ENCODE measurements at places on chromosomes 2 and 18.
A peak's percentile ranks its signal among the peaks of the same experiment; 100 is the strongest.

DNA sequence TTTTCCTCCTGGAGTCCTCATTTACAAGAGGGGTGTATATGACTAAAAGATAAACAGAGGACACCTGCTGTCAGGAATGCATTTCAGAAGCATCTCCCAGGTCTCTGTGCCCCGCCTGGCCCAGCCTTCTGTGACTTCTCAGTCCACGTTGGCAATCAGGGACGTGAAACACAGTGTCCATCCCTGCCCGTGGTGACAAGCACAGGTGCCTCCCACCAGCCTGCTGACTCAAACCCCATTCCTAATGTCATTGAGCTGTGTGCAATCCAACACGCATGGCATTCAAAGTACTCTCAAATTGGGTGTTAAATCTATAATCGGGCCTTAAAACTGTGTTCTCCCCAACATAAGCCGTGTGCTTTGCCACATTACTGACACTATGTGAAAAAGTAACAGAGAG, 343.2 kb downstream of the EIPR1 start:
- DNase-seq, result no peak

DNA sequence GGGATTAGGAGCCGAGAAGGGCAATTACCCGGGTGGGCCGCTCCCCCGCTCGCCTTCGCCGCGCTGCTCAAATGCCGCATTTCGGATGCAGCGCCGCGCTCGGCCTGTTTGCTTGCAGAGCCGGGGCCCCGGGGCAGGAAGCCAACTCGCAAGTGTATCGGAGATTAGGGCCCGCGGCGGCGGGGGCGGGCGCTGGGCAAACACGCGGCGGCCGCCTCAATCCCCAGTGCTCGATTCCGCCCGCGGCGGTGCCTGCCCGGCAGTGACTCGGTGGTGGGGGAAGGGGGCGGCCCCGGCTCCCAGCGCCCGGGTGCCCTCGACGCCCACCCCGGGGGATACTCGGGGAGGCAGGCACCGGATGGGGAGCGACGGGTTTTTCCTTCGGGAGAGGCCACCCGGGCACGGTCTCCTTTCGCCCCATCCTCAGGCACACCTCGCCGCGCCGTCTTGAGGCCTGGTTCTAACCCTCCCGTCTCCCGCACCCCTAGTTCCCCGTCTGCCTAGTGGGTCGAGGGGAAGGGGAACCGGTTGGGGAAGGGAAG, 26.6 kb upstream of the NOTO start:
- peak; percentile 69 for DNase-seq

- DNase-seq, result no peak
Observed at GRCh38 chr18:37453752-37454151, 111.8 kb downstream of the CELF4 start.

DNA sequence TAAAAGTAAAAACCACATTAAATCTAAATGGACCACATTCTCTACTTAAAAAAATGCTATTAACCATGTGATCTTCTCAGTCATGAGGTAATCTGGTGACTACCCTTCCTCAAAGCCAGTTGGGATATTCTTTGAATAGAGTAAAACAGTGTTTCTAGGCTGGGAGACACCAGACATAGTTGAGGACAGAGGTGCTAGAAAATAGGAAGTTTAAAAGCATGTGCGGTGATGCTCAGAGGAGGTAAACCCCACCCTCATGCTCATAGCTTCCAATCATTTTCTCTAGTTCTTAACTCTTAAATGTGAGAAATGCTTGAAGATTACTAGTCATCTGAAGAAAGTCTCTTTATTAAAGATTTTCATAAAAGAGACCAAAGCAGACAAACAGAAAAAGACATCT, 30.7 kb upstream of the ELAC1 start:
- DNase-seq, result no peak

GRCh38 chr2:26605999-26606846, 34.9 kb downstream of the CIB4 start:
- DNase-seq, result no peak

GRCh38 chr2:204116159-204116792, 179.7 kb downstream of the ICOS start:
- DNase-seq, result no peak

- no peak for DNase-seq
Observed at GRCh38 chr18:11309172-11309571, 159.8 kb upstream of the PIEZO2 start.

DNA sequence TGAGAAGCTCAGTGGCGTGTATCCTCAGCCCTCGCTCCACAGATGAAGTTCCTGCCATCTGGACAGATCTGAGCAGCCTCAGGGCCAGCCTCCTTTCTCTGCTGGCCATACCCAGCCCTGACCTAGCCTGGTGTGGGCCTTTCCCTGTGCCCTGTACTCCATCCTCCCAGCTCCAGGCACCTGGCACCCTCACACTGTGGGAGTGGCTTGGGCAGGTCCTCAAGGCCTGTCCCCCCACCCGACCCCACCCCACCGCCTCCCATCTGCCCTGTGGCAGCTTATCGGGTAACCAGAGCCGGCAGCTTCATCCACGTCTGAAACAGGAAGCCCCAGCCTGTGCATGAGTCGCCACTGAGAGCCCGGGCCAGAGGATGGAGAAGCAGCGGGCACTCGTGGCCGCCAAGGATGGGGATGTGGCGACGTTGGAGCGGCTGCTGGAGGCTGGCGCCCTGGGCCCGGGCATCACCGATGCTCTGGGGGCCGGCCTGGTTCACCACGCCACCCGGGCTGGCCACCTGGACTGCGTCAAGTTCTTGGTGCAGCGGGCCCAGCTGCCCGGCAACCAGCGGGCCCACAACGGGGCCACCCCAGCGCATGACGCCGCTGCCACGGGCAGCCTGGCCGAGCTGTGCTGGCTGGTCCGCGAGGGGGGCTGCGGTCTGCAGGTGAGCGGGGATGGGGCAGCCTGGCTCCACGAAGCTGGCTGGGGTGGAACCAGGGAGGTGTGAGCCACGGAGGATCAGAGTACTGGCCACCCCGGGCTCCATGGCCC, at the start of gene ESPNL:
Gene ESPNL, plus strand, starts transcription at position 292 of the 772 bp plus-strand sequence. Its CDS starts 80 bp downstream, at position 372.
- no peak for DNase-seq

- no peak for DNase-seq
Observed at GRCh38 chr18:23990474-23991410, 23.8 kb upstream of the TTC39C start.

DNA sequence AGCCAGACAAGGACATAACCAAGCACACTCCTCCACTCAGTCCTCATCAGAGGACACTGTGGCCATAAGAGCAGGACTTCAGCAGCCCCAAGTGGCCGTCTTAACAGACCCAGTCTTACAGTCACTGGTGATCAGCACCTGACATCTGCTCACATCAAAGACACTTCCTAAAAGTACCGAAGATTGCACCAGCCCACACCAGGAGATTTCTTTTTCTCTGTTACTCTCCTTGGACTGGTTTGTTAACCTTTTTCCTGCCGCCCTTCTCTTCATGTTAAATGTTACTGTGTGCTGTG, 44.1 kb downstream of the MRPS5 start:
- DNase-seq, result no peak

DNA sequence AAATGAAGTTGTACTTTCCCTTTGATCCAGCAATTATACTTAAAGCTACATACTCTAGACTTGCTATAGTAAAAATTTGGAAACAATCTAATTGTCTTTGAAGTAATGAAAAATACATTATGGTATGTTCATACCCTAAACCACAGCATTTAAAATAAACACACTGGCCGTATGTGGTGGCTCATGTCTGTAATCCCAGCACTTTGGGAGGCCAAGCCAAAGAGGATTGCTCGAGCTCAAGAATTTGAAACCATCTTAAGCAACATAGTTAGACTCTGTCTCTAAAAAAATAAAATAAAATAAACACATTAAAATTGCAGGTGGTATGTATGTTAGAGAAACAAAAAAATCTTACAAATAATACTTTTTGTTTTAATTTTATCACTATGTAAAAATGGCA, 208.1 kb upstream of the KLHL14 start:
- DNase-seq, result no peak

- DNase-seq, result no peak
Observed at GRCh38 chr2:95289253-95289652, 7.9 kb upstream of the KCNIP3 start.

DNA sequence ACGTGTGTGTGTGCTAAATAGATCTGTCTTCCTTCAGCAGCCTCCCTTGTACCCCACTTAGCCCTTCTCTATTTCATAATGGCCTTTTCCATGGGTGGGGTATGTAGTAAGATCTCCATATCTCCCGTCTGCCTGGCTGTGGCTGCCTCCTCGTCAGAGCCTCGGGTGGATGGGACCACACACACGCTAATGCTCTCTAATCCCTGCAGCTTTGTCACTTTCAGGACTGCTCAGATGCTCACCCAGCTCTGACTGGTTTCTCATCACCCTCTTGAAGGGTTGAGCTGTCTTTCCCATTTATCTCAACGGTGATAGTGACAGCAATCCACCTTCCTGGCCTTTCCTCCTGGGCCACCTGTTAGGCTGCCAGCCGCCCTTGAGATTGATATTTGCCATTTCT, 95.3 kb downstream of the DCC start:
- DNase-seq, result no peak

- no peak for DNase-seq
Observed at GRCh38 chr2:28475088-28475595, 20.7 kb upstream of the PLB1 start.

GRCh38 chr2:3257166-3257565, 120.5 kb downstream of the EIPR1 start:
- no peak for DNase-seq

- DNase-seq, result no peak
Observed at GRCh38 chr2:235707411-235708096, 213.7 kb downstream of the AGAP1 start.

DNA sequence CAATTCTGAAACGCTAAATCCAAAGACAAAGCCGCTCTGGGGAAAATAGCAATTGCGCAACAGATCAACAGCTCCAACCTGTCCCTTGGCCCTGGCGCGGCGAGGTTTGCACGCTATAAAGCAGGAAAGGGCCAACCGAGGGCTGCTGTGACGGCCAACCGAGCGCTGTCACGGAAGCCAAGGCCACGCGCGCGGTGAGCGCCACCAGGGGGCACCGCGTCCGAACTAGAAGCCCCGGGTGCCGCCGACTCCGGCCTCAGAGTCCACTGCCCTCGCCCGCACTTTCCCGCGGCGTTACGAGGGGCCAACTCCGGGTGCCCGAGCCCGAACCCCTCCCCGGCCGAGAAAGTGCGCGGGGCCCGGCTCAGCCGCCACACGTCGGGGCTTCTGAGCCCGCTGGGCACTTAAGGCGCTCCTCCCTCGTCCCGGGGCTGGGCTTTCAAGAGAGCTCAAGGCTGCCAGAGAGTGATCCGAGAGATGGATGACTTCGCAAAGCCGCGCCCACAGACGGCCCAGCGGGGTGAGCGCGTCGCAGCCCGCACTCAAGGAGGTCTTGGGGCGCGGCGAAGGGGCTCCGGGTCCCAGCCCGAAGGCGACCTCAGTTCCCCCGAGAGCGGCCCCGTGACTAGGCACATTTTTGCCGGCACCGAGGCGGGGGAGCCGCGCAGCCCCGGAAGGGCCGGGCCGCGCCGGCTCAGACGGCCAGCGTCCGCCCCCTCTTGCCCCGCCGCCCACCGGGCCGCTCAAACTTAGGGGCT, 897 bp downstream of the NFE2L2 start:
- DNase-seq, result peak; percentile 84

GRCh38 chr18:55462652-55463051, 125.3 kb downstream of the TCF4 start:
- no peak for DNase-seq

- DNase-seq, result no peak
Observed at GRCh38 chr18:35455926-35456763, 41.6 kb downstream of the INO80C start.

DNA sequence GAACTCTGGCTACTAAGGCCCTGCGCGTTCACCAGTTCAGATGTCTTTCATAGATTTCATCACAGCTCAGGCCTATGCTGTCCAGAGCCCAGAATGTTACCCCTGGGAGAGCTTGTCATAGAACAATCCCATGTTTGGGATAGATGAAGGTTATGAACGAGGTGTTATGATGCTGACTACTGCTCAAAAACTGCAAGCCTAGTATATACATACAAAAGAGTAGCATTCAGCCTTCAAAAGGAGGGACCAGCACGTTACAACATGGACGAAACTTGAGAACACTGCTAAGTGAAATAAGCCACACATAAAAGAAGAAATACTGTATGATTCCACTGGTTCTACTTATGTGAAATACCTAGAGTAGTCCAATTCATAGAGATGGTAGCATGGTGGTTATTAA, 401.9 kb downstream of the NBAS start:
- DNase-seq, result no peak

- no peak for DNase-seq
Observed at GRCh38 chr2:178630581-178630980, 150.3 kb downstream of the PLEKHA3 start.

GRCh38 chr2:40097691-40098385, 318.8 kb upstream of the THUMPD2 start:
- DNase-seq, result no peak

DNA sequence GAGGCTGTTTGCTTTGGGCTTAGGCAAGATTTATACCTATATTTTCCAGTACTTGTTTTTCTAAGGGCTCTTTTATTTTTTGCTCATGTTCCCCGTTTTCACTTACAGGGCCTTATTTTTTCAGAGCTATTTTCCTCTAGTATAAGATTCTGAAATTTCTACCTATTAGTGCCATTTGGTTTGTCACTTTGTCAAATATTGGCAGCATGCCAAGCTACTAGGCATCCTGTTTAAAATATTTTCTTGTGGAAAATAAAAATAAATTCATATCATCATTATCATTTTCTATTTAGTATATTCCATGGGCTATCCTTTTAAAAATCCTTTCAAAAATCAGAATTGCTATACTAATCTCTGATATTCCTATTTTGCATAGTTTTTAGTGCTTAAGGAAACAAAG, 64.8 kb upstream of the CHST9 start:
- no peak for DNase-seq

DNA sequence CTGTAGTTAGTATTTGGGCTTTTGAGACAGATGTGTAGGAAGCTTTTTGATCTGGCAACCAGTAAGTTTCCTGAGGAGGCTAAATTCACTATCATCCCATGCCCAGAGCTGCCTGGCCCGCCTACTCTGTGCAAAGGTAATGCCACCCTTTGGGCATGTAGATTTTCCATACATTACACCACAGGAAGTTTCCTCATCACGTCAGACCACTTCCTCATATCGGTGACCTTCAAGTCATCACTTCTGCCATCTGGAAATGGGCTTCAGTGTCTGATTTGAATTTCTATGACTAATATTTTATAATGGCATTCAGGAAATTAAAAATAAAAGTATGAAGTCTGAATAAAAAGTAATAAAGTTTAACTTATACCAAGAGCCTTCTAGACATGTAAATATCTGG, 825.4 kb downstream of the DCDC2C start:
- DNase-seq, result no peak

- no peak for DNase-seq
Observed at GRCh38 chr2:38948387-38948882, 58.8 kb downstream of the ARHGEF33 start.
